ENCODE measurements at places on chromosomes 7 and 10.

DNA sequence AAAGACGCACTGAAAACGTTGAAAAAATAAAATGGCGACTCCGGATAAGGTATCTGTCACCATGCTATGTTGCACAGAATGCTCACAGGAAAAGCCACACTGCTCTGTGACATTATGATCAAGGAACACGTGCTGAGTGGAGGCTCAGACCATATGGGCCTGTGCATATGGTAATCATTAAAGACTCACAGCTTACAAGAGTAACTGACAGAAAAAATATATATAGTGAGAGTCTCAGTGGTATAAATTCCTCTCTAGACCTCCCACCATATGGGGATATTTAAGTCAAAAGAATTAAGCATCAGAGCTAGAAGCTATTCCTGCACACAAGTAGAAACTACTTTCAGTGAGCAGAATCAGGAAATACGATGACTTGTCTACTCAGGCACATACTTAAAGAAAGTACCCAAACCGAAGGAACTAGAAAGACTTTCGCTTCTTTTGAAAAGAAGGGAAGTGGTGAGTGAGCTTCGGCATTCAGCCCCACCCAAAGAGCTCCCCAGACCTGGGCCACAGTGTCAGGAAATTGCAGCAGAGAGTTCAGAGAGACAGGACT lies 65.1 kb upstream of the MPP7 start:
- peak; percentile 48 for DNase-seq

- DNase-seq, result no peak
Measured at GRCh38 chr7:148436571-148436970, 154.0 kb upstream of the C7orf33 start.

DNA sequence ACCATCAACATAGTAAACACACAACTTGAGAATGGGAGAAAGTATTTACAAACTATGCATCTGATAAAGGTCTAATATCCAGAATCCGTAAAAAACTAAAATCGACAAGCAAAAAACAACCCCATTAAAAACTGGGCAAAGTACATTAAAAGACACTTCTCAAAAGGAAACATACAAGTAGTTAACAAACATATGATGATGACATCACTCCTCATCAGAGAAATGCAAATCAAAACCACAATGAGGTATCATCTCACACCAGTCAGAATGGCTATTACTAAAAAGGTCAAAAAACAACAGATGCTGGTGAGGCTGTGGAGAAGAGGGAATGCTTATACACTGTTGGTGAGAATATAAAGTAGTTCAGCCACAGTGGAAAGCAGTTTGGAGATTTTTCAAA lies 125.1 kb downstream of the TFPI2 start:
- DNase-seq, result no peak

DNA sequence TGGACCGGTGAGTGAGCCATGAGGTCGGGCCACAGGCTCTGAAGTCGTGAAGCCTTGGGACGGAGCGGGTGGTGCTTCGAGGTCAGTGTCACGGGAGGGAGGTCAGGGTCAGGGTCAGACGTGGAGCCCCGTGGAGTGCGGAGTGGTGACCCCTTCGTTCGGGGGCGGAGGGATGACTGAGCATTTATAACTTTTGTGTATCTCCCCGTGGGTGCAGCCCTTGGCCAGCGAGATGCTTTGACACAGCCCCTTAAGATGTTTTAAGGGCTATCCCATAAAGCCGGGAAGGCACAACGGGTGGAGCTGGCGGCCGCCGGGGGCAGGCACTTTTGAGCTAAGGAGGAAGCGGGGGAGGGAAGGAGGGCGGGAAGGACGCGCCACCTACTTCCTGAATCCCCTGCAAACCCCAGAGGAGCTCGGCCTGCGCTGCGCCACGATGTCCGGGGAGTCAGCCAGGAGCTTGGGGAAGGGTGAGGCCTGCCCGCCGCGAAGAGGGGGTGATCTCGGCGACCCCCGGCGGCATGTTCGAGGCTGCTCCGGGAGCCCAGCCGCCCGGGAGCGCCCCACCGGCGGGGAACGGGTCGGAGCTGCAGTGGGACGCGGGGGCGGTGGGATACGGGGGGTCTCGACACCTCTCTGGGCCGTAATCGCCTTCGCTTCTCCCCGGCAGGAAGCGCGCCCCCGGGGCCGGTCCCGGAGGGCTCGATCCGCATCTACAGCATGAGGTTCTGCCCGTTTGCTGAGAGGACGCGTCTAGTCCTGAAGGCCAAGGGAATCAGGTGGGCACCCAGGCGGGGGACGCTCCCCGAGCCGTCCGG lies at the start of gene GSTO1:
Gene GSTO1, plus strand, starts transcription at position 400 of the 818 bp plus-strand sequence. Its CDS starts 37 bp downstream, at position 437.
- no peak for DNase-seq

DNA sequence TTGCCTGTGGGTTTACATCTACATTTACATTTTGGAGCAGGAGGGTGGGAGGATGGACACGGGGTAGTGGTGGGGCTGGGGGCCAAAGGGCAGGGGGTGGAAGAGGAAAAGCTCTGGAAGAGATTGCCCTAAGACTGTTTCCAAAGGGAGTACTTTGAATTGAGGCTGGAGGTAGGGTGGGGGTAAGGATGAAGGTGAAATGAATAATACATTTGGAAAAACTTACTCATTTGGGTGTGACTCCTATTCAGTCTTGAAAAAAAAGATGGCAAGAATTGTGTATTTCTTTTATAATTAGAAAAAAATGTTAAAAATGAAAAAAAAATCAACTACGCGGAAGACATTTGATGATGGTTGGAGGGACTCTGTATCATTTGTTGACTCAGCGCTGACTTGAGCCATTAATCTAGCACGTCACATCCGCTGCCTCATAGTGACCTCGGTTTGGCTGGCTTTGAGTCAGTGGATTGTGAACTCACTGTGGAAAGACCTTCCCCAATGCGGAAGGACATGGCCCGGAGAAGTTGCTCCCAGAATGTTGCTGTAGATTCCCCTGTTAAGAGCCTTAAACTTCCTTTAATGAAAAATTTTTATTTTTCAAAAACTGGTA lies 2.8 kb downstream of the FAM180A start:
- peak; percentile 91 for DNase-seq

GRCh38 chr7:94391726-94392392 lies 2.8 kb upstream of the COL1A2 start:
- DNase-seq, result no peak

GRCh38 chr7:81143856-81144255 lies 225.0 kb upstream of the SEMA3C start:
- no peak for DNase-seq

- DNase-seq, result no peak
Measured at GRCh38 chr10:129275886-129276285, 191.2 kb upstream of the MGMT start.

DNA sequence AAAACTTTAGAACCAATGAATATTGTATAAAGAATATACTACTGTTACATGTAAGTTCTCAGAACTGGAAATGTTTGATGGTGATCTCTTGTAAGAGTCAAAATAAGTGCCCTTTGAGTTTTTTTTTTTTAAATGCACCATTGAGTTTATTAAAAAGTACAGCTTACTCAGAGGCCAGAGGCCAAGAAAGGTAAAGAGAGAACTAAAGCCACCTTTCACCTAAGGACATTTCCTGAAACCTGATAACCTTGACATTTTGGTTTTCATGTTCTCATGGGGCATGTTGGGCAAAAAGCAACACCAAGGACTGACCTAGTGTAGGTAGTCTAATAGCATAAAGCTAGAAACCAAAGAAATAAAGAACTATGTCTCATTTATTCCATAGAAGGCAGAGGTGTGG lies 27.7 kb downstream of the REEP3 start:
- DNase-seq, result no peak

DNA sequence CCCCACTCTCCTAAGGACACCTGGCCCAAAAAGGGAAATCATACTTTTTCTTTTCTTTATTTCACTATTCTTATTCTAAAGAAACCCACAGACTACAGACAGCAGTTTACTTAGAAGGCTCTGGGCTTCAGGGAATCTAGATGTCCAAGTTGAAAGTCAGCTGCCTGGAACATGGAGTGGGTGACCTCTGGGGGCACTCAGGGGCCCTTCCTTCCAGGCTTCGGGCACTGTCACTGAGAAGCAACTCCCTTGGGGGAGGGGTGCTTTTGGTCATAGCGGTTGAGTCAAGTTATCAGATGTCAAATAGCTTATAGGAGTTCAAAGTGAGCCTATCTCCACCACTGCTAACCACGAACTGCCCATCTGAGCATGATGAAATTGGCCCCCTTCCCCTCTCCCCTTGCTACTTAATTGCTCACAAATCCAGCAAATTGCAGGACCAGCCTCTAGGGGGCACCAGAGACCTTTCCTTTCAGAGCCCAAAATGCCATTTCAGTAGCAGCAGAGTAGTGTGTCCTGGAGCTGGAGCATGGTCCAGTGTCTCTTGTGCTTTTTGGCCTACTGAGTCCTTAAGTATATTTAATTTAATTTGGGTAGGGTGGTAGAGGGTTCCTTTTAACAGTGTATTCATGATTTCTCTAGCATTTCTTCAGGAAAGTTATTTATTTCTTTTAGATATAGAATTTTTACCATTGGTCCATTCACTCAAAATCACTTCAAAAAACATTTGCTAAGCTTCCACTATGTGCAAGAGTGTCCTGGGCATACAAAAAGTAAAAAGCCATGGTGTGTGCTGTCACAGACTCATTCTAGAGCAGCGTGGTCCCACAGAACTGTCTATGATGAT lies 463.8 kb downstream of the KCNMA1 start:
- DNase-seq, result no peak

Data from fibroblast of skin of left biceps (primary cell).